ENCODE measurements at places on chromosomes 6 and 20. TPM values are rescaled to one million over a fixed set of nuclear protein-coding genes. Genes with fewer than 3 reads are reported as not detected.

Gene TRAPPC3L
- not detected for total RNA-seq

Gene MLIP
- total RNA-seq = not detected

Gene TUBB2B
- 60.1 TPM for total RNA-seq

Gene DACT2
- total RNA-seq = not detected

Gene NKX2-2
- 2.6 TPM for total RNA-seq

Measured in M059J (cell line).